Activated T-helper 1 cell treated with Interleukin-2 at 50 U/mL for 16 hours (primary cell): ENCODE measurements at places on chromosomes 2 and 18.

- no peak for DNase-seq
These were observed 41.0 kb upstream of the FOSL2 start for GRCh38 chr2:28351621-28352020.

DNA sequence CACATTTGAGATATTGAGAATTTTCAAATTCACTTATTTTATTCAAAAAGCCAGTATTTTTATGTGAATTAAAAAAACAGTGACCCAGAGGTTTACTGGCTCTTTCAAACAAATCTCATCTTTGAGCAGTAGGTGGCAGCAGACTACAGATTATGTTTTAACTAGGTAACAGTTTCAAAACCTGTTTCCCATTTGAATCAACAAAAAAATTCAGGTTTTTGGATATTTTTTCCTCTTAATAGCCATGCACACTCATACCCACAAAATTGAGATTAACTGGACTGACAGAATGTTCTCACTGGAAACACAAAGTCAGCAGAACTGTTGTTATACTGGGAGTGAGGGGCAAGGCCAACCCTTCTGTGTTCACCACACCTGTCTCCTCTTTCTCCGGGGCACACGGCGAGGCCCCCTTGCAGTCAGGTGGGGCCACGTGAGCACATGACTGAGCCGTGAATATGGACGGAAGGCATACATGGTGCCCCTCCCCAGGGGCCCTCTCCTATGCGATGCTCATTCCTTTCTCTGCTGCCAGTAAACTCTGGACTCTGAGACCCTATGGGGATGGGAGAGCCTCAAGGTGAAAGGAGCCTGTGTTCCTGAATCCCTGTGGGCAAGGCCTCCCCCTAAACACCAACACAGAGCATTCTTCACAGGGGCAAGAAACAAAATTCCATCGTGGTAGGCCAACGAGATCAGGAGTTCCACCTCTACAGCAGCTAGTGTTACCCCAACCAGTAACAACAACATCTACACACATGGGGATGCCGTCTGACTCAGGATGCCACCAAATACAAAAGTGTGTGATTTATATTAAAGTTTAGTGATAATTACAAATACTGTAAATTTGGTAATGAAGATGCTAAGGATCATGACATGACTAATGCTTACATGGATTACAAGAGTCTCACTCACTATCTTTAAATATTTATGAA, 80.4 kb downstream of the LPIN2 start:
- DNase-seq: no peak

DNA sequence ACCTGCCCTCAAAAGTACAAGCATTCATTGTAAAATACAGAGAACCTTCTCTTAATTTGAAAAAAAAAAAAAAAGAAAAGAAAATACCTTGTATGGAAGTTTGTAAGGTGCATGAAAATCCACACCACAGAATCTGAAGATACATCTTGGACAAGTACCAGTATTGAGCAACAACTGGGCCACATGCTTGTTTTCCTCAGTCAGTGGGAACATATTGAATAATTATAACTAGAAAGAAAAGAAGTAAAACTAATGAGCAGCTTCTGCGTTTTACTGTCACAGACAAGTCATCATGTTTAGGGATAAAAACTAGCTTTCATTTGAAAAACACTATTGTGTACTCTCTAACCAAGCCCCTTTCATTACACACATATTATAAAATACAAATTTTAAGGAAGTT, 5.8 kb upstream of the PEX13 start:
- DNase-seq: no peak

DNA sequence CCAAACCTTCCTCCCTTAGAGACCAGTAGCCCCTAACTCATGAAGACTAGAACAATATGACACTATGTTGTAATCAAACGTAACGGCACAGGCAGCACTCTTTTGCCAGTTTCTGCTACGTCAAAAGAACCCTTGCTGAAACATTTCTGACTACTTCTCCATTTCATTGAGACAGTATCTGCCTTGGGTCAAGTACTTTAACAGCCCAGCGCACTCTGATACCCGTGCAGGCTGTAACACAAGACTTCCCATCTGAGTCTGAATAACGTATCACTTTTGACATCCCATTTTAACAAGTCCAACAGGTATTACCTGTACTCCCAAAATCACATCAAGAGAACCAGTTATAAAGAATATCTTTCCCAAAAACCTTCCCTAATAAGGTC, 38.4 kb downstream of the TBC1D8 start:
- no peak for DNase-seq

GRCh38 chr18:3566851-3567250, 116.9 kb downstream of the TGIF1 start:
- DNase-seq: no peak

DNA sequence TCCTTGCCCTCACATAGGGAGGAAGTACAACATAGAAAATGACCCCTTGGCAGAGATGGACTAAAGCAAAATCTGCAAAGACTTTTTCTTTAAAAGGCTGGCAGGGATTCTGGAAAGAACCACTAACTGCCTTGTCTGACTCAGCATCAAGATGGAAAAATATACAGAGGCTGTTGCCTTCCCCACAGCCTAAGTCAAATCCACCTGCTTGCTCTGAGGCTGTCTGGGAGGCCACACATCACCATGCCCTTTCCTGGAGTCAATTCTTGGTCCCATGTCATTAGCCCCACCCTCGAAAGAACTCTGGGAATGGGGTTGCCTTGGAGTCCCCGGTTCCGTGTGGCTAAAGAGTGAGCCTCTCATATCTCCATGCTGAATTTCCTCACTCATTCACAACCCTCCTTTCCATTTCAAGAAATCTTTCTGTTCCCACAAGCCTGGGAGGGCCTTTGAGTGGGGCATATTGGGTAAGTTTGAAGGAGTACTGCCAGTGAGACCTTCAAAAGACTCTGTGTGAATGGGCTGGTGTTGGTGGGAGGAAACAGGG, 39.4 kb downstream of the BMP10 start:
- DNase-seq: no peak

- no peak for DNase-seq
These were observed 498.2 kb downstream of the PTPRM start for GRCh38 chr18:8065284-8065683.

DNA sequence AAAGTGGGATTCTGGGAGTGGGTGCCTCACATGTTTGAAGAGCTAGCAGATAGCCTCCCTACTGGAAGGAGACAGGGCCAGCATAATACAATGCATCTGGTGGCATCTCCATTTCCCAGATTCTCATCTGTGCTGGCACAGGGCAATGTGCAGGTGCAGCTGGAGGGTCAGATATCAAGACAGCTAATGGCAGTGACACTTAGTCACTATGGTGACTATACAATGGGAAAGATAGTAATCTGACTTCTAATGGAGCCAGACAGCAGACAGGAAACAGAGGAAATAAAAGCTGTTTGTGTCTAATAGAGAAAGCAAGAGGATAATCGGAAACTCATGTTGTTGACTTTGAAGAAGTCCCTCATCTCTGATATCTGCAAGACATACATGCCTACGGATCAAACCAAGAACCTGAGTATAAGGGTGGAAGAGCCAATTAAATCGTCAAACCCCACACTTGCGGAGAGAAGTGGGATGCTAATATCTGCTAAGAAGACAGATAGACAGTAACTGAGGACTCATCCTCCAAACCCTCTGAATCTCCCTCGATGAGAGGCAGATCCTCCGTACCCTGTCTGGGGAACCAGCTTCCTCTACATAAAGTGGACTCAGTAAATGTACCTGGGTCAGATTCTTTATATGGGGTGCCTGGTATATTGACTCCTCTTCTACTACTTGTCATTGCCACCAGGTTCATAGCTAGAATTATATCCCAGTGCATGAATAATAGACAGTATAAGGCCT, 692.7 kb downstream of the SOCS6 start:
- DNase-seq: no peak

GRCh38 chr2:234293973-234294372, 202.9 kb downstream of the ARL4C start:
- DNase-seq: no peak

DNA sequence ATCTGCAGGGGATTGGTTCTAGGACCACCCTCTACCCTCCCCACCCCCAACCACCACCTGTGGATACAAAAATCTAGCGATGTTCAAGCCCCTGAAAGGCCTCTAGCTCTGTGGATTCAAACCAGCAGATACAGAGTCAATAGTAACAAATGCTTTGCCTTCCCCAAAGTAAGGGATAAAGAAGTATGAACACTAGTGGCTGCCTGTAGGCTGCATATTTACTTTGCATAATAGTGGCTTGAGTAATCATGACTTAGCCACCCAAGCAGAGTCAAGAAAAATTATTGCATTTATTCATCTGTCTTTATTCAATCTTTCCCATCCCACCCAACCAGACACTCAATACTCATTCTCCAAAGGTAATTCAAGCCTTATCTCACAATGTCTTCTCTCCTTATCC, 43.8 kb downstream of the SOCS6 start:
- no peak for DNase-seq

GRCh38 chr18:76859474-76860339, 37.4 kb downstream of the ZNF236 start:
- no peak for DNase-seq

GRCh38 chr18:49850636-49851035, 37.3 kb upstream of the ACAA2 start:
- DNase-seq: no peak

DNA sequence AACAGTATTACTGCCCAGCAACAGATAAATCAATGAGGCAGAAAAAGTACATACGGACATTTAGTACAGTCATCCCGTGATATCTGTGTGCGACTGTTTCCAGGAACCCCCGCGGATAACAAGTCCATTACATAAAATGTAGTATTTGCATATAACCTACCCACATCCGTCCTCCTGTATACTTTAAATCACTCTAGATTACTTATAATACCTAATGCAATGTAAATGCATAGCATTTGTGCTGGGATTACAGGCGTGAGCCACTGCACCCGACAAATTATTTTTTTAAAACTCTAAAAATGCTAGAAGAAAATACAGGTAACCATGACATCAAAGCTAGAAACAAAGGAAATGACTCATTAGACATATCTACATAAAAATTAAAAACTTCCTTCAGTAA, 91.6 kb downstream of the FAM161A start:
- no peak for DNase-seq

GRCh38 chr2:54371460-54372065, 84.6 kb upstream of the SPTBN1 start:
- no peak for DNase-seq

GRCh38 chr2:216696751-216697560, 1.6 kb upstream of the IGFBP5 start:
- DNase-seq: no peak
